ENCODE measurements at places on chromosomes 7 and 10.

DNA sequence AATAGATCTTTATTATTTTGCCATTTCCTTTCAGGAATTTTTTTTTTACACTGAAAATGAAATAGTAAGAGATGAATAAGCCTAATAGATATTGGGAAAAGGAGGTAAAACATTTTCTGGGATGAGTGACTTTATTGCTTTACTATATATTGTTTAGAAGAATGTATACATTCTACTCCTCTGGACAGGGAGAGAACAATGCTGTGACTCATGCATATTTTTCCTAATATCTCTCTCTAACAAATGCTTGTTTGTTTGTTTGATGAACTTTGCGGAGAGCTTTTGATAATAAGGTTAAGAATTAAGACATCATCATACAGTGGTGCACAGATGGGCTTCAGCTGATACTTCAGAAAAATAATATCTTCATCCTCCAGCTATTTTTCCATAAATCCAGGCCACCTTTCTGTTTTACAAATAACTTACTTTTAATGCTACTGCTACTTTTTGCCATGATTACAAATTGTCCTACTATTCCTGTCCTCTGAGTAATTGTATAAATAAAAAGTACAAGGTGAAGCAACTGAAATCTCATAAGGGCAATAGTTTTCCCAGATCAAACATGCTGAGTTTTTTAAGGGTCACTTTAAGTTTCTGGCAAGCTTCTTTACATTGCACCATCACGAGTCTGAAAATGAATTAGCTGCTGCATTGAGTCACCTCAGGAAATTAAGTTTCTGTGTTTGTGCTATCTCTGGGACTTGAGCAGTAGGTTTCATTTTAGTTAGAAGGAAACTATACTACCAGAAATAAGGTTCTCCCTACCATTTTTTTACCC, 207.3 kb upstream of the POT1 start:
- DNase-seq = no peak

- DNase-seq = no peak
Measured at GRCh38 chr7:27420702-27421101, 178.1 kb downstream of the EVX1 start.

- no peak for DNase-seq
Measured at GRCh38 chr10:5536486-5537081, 11.8 kb downstream of the CALML3 start.

DNA sequence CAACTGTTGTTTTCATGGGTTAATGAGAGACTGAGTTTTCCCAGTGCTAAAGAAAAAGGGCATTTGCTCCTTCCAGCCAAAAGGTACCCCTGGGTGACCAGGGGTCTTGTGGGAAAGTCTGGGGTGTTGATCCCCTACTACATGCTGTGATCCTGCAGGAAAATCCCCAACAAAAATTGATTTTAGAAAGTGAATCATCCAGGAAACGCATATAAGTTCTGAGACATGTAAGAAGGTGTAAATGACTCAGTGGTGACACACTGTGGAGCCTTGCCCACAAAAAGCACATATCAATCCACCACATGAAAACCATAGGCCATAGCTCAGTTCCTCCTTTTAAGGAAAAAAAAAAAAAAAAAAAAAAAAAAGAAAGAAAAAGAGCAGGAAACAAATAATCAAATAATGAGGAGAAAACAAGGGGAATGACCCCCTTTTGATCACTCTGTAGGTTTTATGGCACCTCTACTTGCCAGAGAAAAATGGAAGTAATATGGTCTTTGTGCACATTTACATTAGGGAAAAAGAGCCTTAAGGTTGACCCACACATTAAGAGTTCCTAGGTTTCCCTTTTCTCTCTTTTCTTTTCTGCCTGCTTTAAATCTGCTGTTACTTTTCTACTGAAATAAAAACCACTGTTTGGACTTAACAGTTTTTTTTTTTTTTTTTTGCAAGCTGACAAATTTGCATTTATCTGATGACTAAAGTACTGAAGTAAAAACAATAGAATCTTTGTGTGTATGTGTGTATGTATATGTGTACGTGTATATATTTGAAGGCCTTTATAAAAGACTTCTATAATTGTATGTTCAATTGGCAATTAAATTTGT, 386.0 kb downstream of the KIF20B start:
- DNase-seq = no peak

DNA sequence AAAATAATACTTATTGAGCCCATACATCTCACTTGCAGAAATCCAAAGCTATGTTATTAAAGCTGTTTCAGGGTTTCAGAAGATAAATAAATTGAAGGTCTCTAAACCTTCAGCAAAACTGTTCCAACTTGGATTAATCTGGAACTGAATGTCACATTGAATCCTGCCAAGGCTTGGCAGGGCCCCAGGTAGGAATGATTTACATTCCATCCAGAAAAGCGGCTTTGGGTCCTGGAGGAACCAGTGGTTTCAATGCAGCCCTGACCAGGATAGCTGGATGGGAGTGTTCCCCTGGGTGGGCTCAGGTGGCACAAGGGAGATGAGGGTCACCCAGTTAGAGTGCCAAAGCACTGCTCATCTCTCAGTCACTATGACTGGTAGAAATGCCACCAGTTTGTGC, 37.0 kb upstream of the TMEM72 start:
- no peak for DNase-seq

DNA sequence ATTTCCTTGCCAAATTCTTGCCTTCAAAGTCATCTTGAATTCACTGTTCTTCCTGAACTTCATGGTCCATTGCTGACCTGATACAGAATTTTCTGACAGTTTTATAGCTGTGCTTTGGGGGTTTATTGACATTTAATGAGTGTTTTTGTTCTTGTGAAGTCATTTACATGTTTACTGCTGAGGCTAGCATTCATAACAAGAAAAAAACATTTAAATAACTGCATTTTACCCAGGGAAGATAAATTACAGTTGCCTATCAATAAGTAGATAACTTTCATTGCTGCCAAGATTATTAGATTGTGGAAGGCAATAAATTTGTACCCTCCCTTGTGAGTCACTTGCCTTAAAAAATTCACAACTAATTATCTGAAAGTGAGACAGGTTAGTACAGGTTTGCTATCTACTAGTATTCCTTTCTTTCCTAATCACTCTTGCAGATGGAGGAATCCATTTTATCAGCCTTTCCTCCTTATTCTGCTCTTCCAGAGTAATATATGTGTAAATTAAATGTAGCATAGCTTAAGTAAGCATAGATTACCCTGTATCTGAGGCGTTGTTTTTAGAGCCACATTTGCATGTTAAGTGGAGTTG, 178.4 kb downstream of the EXOC4 start:
- DNase-seq = no peak

DNA sequence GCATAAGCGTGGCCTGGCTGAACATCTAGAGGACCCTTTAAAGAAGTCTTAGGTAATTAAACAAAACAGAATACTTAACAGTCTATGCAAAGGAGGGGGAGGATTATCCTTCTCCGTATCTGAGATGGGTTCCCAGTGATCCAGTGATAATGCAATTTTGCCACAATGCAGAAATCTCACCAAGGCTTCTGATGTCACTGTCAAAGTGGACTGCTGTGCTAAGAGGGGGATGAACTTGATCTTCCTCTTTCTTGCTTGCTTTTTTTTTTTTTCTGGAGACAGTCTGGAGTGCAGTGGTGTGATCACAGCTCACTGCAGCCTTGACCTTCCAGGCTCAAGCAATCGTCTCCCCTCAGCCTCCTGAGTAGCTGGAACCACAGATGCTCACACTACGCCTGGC, 30.8 kb downstream of the GATA3 start:
- DNase-seq = no peak

DNA sequence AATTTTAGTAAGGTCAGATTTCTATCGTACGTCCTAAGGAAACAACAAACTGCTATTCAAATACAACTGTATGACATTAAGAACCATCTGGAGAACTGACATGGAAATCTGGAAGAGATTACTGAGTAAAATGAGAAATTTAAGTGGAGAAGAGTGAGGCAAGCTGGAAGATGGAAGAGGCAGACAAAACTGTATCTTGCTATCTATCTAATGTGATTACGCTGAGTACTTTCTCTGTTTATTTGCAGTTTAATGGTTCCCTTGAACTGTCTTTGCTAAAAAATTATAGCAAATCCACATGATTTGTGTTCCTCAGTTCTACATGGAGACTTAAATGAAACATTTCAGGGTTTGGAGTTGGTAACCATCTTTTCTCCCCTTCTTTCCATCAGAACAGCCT, 927.1 kb upstream of the MBL2 start:
- no peak for DNase-seq

DNA sequence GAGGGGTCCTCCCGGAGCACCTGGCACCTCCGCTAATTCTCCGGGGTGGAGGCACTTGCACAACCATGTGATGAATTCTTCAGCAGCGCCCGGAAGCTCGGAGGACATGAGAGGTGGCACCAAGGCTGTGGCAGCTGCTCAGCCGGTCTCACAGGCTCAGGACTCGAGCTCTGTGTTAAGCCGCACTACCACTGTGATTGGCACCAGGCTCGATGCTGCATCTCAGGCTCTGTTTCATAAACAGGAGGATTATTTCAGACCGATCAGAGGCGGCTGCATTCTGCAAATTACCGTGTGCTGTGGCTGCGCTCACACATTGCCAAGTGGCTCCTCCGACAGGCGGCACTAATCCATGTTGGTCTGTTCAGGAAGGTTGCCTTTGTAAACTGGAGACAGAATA, 495.2 kb downstream of the DNAJB6 start:
- DNase-seq = peak; percentile 67

DNA sequence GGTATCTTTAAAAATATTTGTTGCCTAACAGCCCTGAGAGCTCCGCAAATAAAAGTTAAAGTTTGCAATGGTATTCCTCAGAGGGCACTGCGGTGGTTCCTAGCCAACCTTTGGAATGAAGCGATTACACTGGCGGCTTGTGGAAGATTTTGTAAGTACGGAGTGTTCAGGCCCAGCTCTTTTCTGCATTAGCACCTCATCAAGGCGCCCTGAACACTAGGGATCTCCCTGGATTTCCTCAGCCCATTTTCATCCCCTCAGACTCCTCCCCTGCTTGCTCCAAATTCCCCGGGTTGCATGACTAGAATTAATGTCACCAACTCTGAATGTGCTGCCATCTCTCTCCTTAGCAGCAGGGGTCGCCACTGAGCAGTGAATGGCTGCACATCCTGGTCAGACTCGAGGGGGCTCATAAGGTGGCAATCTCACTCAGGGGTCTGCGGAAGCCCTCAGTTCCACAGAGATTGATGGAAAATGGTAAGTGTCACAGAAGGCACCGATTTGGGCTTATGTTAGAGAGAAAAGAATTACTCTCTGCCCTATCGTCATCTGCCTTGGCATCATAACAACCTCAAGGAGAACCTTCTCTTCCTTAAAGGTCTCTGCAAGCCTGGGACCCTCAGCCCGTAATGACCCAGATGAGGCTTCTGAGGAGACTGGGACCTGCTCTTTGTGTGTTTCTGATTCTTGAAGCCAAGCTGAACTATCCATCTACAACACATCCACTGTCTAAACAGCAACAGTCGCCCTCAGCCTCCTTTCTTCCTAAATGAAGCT, 262.8 kb upstream of the AOAH start:
- peak; percentile 16 for DNase-seq

DNA sequence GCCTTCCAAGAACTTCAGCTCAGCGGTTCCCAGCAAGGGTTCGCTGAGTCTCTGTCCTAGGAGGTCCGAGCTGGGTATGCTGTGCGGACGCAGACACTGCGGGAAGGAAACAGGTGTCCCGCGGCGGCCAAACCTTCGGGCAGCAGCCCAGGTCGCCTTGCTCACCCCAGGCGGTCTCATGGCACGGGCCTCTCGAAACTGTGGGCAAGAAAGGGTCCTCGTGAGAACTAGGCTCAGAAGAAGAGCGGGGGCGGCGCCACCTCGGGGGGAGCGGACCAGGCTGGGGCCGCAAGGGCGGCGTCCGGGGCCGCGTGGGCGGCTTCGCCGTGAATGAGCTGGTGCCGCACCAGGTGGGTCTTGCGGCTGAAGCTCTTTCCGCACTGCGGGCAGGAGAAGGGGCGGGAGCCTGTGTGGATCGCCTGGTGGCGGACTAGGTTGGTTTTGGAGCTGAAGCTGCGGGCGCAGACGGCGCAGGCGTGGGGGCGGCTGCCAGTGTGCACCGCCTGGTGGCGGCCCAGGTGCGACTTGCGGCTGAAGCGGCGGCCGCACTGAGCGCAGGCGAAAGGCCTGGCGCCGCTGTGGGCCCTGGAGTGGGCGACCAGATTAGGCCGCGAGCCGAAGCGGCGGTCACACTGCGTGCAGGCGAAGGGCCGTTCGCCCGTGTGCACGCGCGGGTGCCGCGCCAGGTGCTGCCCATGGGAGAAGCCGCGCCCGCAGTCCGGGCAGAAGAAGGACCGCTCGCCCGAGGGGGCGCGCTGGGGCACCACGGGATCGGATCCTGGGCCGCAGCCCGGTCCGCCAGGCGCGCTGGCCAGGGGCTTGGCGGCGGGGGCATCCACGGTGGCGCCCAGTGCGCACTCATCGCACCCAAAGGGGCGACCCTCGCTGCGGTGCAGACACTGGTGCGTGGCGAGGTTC, 8.6 kb downstream of the ZNF467 start:
- no peak for DNase-seq

DNA sequence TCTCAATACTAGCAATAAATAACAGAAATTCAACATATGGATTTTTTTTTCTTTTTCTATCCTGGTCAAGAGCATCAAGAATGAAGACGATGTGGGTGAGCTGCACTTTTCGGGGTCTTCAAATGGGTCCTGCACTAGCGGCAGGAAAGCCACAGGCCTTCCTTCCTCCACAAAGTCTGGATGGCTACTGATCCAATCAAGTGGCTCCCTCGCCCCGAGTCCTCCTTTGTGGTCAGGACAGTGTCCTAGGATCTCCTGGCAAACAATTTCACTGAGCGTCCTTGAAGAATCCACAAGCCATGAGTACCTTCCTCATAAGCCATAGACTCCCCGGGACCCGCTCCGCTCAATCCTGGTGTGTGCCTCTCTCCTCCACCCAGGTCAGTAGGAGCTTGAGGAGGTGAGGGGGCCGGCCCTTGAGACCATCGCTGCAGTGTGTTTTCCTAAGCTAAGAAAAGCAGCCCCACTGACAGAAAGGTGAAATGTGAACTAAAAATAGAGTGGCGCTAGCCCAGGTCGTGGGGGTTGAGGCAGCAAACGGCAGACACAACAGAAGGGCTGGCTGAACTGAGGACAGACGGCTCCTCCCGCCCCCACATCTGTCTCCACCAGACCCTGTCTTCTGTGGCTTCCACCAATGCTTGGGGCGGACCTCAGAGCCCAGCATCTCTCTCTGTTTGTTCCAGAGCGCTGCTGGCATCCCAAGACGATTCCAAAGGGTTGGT, 202.3 kb downstream of the HERPUD2 start:
- DNase-seq = no peak

DNA sequence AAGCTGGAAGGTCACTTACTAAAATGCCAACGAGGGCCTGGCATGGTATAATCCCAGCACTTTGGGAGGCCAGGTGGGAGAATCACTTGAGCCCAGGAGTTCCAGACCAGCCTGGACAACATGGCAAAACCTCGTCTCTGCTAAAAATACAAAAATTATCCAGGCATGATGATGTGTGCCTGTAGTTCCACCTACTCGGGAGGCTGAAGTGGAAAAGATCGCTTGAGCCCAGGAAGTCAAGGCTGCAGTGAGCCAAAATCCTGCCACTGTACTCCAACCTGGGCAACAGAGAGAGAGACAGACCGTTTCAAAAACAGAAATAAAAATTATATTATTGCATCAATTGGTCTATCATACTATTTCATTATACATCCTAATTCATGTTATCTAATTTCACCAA, 18.1 kb upstream of the FAM53B start:
- DNase-seq = no peak
